ENCODE measurements at places on chromosomes 4 and X.

DNA sequence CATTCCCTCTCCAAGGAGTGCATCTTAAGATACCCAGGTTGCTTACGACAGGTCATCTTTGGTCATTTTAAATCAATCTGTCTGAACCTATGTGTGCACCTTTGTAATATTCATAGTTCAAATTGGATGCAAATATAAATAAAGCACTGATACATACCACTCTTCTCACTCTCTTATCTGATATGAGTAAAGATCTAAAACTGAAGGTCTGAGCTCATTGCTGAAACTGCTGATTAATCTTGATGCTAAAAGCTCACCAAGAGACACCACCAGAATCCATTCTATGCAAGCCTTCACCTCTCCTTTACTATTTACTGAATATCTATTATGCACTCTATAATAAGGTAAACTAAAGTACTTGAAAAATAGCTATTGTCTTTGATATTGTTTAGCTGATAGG lies 16.6 kb downstream of the HSD17B13 start:
- no peak for DNase-seq

DNA sequence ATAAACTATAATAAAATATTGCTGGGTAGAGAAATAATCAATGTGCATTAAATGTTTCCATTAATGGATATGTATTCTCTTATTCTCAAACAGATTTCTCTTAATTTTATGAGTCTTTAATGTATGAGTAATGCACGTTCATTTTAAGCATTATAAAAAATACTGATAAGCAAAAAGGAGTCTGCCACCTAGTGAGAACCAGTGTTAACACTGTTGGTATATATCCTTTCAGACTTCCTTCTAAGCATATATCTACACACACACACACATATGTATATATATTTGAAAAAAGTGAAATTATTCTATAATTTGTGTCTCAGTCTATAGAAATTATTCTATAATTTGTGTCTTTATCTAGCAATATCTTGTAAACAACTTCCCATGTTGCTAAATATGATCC lies 49.9 kb upstream of the MTMR1 start:
- no peak for DNase-seq

- DNase-seq: no peak
Observed at GRCh38 chr4:519885-520682, 21.1 kb downstream of the PIGG start.

DNA sequence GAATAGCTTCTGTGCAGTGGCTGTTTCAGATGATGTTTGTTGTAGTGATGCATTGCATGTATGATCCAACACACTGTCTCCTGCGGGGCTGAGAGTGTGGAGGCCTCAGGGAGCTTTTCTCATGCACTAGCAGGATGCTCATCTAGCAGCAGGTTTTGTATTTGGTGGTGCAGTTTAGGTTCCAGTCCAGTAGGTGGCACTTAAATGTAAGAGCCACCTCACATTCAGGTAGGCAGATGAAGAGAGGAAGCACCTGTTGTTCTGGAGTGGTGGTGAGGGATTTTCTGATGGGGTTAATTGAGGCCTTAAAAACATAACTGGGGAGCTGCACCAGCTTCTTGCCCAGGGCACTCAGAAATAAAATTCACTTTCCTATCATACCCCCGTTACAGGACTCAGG lies 300.9 kb downstream of the SPIN4 start:
- DNase-seq: no peak

DNA sequence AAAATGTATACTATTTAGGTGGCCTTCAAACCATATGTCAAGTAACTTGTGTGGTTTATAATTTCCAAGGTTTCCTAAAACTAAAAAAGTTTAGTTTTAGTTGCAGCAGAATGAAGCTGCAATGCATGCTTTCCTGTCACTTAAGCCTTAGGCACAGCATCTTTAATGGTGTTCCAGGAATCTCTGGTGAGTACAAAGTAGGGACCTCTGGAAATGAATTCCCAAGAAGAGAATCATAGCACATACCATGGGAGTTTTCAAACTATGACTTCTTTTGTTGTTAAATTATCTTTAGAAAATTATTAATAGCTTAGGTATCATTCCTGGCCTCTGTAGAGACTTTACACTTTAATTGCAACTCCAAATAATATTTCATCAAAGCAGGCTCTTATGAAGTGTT lies 1005.9 kb upstream of the PABPC4L start:
- no peak for DNase-seq

DNA sequence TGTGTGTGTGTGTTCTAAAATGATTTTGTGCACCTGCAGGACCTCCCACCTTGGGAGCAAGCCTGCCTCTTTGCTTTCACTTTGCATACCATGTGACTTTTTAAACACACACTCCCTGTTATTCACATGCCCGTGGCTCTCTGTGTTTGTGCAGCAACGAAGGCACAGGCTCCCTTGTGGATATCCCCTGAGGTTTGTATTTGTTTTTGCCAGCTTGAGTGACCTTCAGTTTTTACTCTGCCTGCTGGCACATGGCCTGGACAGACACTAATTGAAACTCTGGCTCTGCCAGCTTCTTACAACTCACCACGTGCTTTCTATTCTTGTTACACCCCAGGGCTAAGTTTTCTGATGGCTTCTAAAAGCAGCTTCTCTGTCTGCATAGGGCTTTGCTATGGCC lies 885.8 kb downstream of the SH3BGRL start:
- DNase-seq: no peak

Data from WTC11 (cell line).